GM23338 (cell line): ENCODE measurements at places on chromosomes 4 and X.
A peak's percentile ranks its signal among the peaks of the same experiment; 100 is the strongest.

DNA sequence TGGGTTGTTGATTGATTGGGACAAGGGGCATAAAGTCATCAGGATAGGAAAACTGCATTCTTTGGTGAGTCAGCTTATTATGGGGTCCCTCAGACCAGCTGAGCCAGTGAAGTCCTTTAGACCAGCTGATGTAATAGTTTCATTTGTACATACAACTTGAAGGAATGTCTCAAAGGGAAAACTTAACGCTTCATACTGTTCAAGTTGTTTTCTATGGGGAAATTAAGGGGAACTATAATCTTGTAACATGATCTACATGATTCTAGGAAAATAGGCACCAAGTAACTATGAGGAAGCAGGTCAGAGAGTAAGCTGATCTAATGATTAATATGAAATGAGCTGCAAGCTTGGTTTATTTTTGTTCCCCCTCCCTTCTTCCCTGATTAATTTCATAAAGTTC is 175.1 kb upstream of the GRID2 start:
- DNase-seq = no peak

DNA sequence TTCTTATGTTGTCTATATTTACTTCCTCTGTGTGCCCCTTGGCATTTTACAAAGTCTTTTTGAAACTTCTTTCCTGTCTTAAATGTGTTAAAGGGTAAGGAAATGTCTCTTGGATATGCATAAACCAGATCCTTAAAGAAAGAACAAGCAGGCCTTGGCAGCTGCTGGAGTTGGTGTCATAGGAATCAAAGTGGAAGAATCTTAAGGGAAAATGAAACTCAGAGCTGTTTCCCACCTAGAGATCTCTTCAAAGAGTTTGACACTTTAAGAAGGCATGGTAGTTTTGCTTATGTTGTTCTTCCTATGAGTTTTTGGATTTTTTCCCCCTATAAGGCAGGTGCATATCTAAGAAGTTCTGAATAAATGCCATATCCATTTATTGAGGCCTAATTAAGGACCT is 37.0 kb upstream of the CWH43 start:
- no peak for DNase-seq

- no peak for DNase-seq
These were observed 126.7 kb downstream of the HTR2C start for GRCh38 chrX:114710571-114710970.

- no peak for DNase-seq
These were observed 1384.4 kb upstream of the PCDH10 start for GRCh38 chr4:131764730-131765129.

DNA sequence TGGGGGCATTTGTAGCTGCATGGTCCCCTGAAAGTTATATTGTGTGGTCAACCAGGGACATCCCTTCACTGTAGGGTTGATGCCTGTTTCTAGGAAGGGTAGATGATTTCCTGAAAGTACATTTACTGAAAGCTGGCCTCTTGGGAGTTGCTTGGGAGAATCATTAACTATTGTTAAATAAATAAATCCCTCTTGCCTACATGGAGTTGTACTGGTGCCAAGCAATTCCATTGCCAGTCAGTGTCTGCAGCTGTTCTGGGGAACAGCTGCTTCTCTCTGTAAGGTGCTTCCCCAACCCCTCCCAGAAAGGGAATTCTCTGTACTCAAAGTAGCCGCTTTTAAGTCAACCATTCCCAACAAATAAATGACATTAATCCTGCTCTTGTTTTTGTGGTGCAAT is 51.1 kb downstream of the C4orf51 start:
- DNase-seq = no peak

- DNase-seq = no peak
These were observed 780.7 kb downstream of the PCDH18 start for GRCh38 chr4:136751556-136751955.

- peak; percentile 62 for DNase-seq
These were observed at the start of gene CCDC120 for GRCh38 chrX:49058794-49059193. Gene CCDC120 (plus strand): TSS chrX:49058999. CDS start chrX:49062042, 3,043 bp downstream.

DNA sequence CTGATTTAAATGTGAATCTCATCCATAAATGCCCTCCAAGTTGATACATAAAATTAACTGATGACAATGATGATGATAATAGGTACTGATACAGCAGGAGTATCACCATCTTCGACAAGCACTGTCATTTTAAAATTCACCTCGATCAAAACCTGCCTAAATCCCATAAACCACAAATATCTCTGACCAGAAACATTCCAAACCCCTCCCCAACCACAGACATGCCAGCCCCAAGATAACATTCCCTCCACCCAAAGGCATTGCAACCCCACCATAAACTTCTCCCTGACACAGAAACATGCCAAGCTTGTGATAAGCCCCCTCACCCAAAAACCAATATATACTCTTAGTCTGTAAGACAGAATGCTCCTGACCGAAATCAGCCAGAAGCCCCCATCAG is 63.7 kb upstream of the WDFY3 start:
- DNase-seq = no peak

GRCh38 chrX:39805022-39805421 is 292.7 kb downstream of the BCOR start:
- no peak for DNase-seq

DNA sequence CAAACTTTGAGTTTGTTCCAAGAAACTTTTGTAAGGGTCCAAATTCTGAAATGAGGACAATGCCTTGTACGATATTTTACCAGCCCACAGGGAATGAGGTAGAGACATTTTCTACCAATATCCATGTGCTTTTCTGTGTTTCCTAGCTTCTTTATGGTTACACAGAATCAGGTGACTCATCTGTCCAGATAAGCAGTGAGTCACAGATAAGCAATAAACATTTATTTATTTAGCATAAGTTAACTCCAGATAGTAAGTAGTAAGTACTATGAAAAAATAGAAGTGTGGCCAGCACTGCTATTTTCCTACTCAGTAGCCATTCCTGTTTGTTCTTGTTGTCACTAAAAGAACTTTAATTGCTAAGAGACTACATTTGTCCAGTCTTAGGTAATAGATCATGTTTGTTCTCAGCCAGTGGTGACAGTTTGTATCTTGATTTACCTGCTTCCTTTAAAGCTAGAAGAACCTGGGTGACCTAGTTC is 7.4 kb downstream of the AFF1 start:
- DNase-seq = no peak

GRCh38 chr4:154184238-154184637 is 307.4 kb downstream of the DCHS2 start:
- peak; percentile 13 for DNase-seq

- DNase-seq = no peak
These were observed 634.6 kb upstream of the FTHL17 start for GRCh38 chrX:31706466-31706865.
